NCI-H345 (cell line): ENCODE measurements at places on chromosomes 4 and X.

DNA sequence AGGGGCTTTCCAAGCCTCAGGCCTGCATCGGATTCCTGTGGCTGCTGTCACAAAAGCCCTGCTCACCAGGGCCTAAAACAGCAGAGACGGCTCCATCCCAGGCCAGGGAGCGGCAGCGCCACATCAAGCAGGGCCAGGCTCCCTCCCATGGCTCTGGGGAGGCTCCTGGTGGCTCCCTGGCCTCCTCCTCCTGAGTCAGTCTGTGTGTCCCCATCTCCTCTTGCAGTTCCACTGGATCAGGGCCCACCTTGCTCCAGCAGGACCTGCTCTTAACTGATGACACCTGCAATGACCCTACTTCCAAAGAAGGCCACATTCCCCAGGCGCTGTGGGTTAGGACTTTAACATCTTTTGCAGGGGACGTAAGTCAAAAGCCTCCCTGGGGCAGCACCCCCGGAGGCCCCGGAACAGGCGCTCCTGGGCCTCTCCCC, 51.9 kb downstream of the CPZ start:
- no peak for DNase-seq

DNA sequence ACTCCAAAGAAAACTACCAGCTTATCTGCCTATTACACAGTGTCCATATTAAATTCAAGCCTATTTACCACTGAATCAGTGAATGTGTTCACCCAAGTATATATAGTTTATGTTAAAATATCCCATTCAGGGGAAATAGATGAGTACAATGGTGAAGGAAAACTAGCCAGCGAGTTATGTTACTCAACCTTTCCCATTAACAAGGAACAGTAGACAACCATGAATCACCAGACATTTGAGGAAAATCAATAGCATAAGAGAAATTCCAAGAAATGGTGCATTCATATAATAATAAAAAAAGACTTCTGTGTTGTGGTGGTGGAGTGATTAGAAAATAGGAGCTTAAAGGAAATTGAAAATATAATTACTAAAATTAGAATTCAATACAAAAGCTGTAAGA, 21.3 kb downstream of the IQCM start:
- DNase-seq, result no peak

DNA sequence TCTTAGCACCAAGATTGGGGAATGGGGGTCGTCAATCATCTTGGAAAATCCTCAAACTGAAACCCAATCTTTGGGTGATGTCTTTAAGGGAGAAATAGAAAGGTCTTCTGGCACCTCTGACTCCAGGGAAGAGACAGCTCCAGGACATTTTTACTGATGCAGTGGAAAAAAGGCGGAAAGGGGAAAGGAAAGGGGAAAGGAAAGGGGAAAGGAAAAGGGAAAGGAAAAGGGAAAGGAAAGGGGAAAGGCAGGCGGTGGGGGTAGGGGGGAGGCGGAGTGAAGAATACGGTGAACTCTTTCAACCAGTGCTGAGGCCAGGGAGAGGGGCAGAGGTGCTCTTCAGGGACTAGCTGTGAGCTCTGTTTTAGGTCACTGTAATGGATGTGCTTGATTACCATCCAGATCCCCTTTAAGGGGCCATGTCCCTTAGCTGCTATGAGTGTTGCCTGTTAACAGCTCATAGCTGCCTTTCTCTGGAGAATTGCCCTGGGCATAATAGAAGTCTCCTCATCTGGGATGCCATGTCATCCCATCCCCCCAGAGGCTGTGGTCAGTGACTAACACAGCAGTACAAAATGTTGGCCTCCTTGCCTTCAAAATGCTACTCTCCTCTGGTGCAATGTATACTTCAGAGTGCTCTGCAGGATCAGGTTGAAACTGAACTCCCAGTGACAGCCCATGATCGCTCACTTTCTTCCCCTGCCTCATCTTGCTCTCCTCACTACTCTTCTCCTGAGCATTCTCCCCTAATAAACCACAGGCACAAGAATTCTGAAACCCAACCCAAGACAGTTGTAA, 92.4 kb upstream of the AP1S2 start:
- no peak for DNase-seq

GRCh38 chr4:37780444-37781130, 45.9 kb upstream of the PGM2 start:
- DNase-seq, result no peak

GRCh38 chr4:37882665-37883296, 8.1 kb upstream of the TBC1D1 start:
- DNase-seq, result no peak

- no peak for DNase-seq
Observed at GRCh38 chrX:9794495-9794894, 8.3 kb downstream of the SHROOM2 start.

GRCh38 chr4:139279760-139280620, at the start of gene MGARP:
MGARP (minus strand) TSS chr4:139280225; CDS start chr4:139280158, 67 bp downstream.
- DNase-seq, result no peak

GRCh38 chr4:130995988-130996387, 1900.0 kb downstream of the C4orf33 start:
- DNase-seq, result no peak

DNA sequence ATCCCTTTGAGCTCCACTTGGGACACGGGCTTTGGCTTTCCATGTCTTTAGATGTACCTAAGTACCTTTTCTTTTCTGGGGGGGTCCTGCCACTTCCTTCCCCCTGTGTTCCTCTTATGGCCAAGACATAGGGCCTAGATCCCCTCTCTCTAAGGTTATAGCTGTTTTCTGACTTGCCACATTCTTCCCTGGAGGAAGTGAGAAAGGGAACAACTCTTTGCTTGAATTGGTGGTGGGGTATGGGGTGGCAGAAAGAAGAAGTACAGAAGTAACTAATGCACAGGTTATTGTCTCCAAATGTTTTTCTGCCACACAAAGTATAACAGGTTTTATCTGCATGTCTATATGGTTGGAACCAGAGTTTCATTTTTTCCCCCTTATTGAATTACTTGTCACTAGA, 29.7 kb upstream of the DIPK2B start:
- DNase-seq, result no peak

- DNase-seq, result no peak
Observed at GRCh38 chr4:86015412-86016350, 344.2 kb downstream of the MAPK10 start.

GRCh38 chr4:40865696-40866095, 115.9 kb downstream of the NSUN7 start:
- DNase-seq, result no peak
